ENCODE measurements at places on chromosomes 6 and 20.

- H3K36me3 ChIP-seq, result no peaks in the 10 kb centered on the region
- H3K4me1 ChIP-seq, result peaks cover 11% of the 10 kb centered on the region
- H3K27me3 ChIP-seq, result no peaks in the 10 kb centered on the region
- no peak overlapping the region for H3K4me3 ChIP-seq
- no peak overlapping the region for H3K27ac ChIP-seq
These were observed 19.0 kb upstream of the DCDC2 start for GRCh38 chr6:24376871-24377270.

DNA sequence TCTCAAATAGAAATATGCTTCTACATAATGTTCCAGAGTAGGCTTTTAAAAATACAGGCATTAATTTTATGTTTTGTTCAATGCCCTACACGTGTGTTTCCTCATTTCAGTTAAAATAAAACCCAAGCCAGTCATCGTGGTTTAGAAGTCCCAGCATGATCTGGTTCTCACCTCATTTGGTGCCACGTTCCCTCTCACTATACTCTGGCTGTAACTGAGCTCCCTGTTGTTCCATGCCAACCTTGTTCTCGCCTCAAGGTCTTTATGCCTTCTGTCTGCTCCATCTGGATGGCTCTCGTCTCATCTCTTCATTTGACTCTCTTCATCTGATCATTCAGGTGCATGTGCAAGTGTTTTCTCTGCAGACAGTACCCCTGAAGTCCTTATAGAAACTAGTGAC is 32.6 kb downstream of the HDGFL1 start:
- no peaks in the 10 kb centered on the region for H3K4me1 ChIP-seq
- no peak overlapping the region for H3K27ac ChIP-seq
- H3K27me3 ChIP-seq, result no peaks in the 10 kb centered on the region
- H3K36me3 ChIP-seq, result no peaks in the 10 kb centered on the region
- no peak for DNase-seq

GRCh38 chr20:31260326-31260932 is 3.0 kb downstream of the DEFB115 start:
- no peaks in the 10 kb centered on the region for H3K36me3 ChIP-seq
- H3K4me3 ChIP-seq, result no peak overlapping the region
- H3K27me3 ChIP-seq, result no peaks in the 10 kb centered on the region
- no peaks in the 10 kb centered on the region for H3K4me1 ChIP-seq
- peak; percentile 9 for DNase-seq
- H3K27ac ChIP-seq, result no peak overlapping the region

DNA sequence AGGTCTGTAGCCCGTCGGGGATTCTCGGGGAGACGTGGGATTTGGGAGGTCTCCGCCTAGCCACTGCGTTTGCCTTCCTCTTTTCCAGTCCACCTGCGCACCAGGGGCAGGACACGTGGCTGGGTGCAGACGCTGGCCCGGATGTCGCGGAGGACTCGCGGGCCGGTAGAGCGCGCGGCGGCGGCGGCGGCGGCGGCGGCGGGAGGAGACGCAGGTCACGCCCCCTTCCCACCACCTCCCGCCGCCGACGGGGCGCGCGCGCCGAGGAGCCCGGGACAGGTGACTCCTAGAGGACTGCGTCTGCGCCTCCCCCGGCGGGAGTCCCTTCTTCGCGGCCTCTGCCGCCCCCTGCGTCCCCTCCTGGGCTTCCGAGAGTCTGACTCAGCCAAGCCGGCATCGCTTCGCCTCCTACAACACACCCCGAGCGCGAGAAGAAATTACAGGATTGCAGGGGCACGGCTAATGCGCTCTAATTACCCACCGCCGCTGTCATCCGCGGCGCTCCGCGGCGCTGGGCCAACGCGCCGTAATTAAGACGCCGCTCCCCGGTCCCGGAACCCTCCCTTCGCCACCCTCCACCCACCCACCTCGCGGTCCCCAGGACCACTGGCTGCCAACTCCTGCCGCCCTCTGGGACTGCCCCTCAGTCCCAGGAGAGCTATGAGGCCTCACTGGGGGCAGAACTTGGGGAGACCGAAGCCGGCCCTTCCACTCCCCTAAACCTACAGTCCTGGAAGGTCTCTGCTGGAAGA is 124.5 kb downstream of the MRPL14 start:
- no peaks in the 10 kb centered on the region for H3K36me3 ChIP-seq
- no peaks in the 10 kb centered on the region for H3K27me3 ChIP-seq
- DNase-seq, result no peak
- H3K4me1 ChIP-seq, result peaks cover 65% of the 10 kb centered on the region

DNA sequence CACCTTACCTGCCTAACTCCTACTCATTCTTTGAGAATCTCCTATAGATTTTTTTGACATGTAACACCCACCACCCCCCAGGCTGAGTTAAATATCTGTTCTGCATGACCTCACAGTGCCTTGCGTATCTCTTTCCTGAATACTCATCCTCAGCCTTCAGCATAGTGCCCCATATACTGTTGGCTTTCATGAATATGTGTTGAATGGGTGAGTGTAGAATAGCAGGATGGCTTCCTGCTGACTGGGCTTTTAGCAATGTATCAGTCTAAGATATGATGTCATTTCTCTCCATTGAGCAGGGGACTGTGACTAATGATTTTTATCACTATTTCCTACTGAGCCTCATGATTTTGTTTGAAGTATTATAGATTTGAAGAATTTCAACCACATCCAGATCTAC is 361.6 kb upstream of the MARCKS start:
- no peaks in the 10 kb centered on the region for H3K27me3 ChIP-seq
- no peaks in the 10 kb centered on the region for H3K36me3 ChIP-seq
- H3K4me3 ChIP-seq, result no peak overlapping the region
- DNase-seq, result no peak
- peak overlapping the region; percentile 75 for H3K27ac ChIP-seq

DNA sequence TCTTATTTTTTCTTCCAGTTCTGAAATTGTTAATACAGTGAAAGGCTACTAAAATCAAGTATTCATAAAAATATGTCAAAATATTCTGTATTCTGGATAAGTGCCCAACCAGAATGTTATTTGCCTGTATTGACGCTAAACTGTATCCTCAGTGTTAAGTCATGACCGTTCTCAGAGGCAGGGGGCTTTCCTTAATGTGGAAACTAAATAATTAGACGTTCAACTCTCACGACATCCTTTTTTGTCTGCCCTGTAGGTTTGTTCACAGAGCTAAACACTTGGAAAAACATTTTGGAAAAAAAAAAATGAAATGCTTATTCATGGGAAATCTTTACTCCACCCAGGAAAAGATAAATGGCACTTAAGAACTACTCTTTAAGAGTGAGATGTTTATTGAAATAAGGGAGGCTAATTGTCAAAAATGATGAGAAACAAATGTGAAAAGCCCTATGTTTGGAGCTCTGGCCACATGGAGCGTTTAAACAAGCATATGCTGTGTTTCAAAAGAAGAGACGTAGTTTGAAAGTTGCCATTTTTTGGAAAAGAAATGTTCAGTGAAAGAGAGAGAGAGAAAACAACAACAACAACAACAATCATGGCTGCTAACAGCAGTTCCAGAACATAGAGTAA is 453.1 kb upstream of the MARCKS start:
- no peak overlapping the region for H3K4me3 ChIP-seq
- no peak for DNase-seq
- H3K27me3 ChIP-seq, result no peaks in the 10 kb centered on the region
- H3K36me3 ChIP-seq, result no peaks in the 10 kb centered on the region
- H3K4me1 ChIP-seq, result peaks cover 18% of the 10 kb centered on the region

- H3K4me1 ChIP-seq, result peaks cover 29% of the 10 kb centered on the region
- peak; percentile 87 for DNase-seq
- peak overlapping the region; percentile 100 for H3K4me3 ChIP-seq
- peak overlapping the region; percentile 98 for H3K27ac ChIP-seq
- H3K27me3 ChIP-seq, result no peaks in the 10 kb centered on the region
- H3K36me3 ChIP-seq, result peaks cover 8% of the 10 kb centered on the region
These were observed 2.3 kb upstream of the MARCKS start for GRCh38 chr6:113854531-113855499.

- H3K4me1 ChIP-seq, result no peaks in the 10 kb centered on the region
- DNase-seq, result no peak
- no peak overlapping the region for H3K4me3 ChIP-seq
- H3K27me3 ChIP-seq, result no peaks in the 10 kb centered on the region
- no peaks in the 10 kb centered on the region for H3K36me3 ChIP-seq
- no peak overlapping the region for H3K27ac ChIP-seq
These were observed 49.3 kb downstream of the PHACTR2 start for GRCh38 chr6:143727035-143727434.

DNA sequence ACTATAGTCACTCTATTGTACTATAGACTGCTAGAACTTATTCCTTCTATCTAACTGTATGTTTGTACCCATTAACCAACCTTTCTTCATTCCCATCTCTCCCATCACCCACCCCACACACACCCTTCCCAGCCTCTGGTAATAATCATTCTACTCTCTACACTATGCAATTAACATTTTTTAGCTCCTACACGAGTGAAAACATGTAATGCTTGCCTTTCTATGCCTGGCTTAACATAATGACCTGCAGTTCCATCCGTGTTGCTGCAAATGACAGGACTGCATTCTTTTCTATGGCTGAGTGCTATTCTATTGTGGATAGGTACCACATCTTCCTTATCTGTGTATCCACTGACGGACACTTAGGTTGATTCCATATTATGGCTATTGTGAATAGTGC is 95.5 kb downstream of the ALDH8A1 start:
- H3K36me3 ChIP-seq, result no peaks in the 10 kb centered on the region
- no peak for DNase-seq
- H3K4me1 ChIP-seq, result no peaks in the 10 kb centered on the region
- H3K27ac ChIP-seq, result no peak overlapping the region

GRCh38 chr20:19932170-19932667 is 84.9 kb upstream of the NAA20 start:
- no peak overlapping the region for H3K4me3 ChIP-seq
- no peak overlapping the region for H3K27ac ChIP-seq
- no peaks in the 10 kb centered on the region for H3K36me3 ChIP-seq
- peaks cover 43% of the 10 kb centered on the region for H3K4me1 ChIP-seq

- H3K27ac ChIP-seq, result no peak overlapping the region
- H3K27me3 ChIP-seq, result no peaks in the 10 kb centered on the region
- no peaks in the 10 kb centered on the region for H3K36me3 ChIP-seq
- no peaks in the 10 kb centered on the region for H3K4me1 ChIP-seq
- peak; percentile 61 for DNase-seq
These were observed 121.0 kb downstream of the BCAS1 start for GRCh38 chr20:53949319-53949839.

GRCh38 chr6:26543953-26544352 is 5.8 kb downstream of the HMGN4 start:
- H3K4me1 ChIP-seq, result peaks cover 9% of the 10 kb centered on the region
- H3K4me3 ChIP-seq, result no peak overlapping the region
- H3K27ac ChIP-seq, result no peak overlapping the region

DNA sequence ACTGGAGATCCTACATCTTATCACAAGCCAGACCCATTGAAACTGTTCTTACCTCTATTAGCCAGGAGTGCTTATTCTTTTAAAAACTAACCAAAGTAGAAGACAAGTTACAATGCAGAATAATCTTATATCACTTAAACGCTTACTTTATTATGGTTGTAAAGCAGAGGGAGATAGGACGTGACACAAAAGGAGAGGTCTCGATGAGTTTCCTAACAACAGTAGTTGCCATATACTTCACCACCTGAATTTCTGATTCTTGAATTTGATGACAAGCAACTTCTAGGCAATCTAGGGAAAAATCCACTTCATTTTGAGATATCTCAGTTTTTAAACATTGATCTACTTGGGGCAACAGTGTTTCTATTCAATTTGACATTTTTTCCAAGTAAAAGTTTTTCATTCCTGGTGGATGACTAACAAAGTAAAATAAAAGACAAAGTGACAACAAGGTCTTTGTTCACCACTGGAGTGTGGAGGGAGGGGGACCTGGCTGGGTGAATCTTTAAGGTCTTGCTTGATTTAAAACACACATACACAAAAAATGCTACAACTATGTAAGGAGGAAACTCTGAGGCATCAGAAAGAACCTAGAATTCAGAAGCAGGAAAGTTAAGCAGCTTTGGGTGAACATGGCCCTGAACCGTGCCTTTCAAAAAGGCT is 110.9 kb downstream of the SMLR1 start:
- H3K4me3 ChIP-seq, result no peak overlapping the region
- H3K4me1 ChIP-seq, result 0 out of 2 replicates have a peak, but pooled peaks cover 13% of the 10 kb centered on the region
- H3K36me3 ChIP-seq, result no peaks in the 10 kb centered on the region

GRCh38 chr6:20948556-20948955 is 414.3 kb downstream of the CDKAL1 start:
- H3K4me1 ChIP-seq, result no peaks in the 10 kb centered on the region
- H3K27me3 ChIP-seq, result no peaks in the 10 kb centered on the region
- no peaks in the 10 kb centered on the region for H3K36me3 ChIP-seq

Data from PC-9 (cell line).